Activated CD4-positive, alpha-beta T cell treated with anti-CD3 and anti-CD28 coated beads for 1 hour (primary cell): ENCODE measurements at places on chromosomes 3 and 15.

- no peak for DNase-seq
Measured at GRCh38 chr15:90807786-90808086, 60.7 kb upstream of the FURIN start.

- DNase-seq: no peak
Measured at GRCh38 chr3:122924056-122924455, 103.5 kb downstream of the SEMA5B start.

DNA sequence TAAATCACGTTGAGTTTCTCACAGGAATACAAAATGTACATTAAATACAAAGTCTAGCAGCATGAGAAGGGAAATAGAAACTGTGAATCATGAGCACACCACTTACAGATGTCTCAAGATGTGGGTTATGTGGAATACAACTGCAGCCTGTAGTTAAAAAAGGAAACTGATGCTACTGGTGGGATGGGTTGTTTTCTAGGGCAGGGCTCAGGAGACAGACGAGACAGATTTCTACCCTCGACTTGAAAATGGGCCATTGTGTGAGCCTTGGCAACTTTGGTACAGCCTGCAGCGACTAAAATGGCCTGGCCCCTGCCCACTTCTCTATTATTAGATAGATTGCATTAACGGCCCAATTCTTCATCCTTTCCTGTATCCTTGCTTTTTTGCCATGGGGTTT is 293.1 kb downstream of the SUCLG2 start:
- DNase-seq: no peak

- no peak for DNase-seq
Measured at GRCh38 chr15:60299452-60300047, 98.2 kb downstream of the ANXA2 start.

DNA sequence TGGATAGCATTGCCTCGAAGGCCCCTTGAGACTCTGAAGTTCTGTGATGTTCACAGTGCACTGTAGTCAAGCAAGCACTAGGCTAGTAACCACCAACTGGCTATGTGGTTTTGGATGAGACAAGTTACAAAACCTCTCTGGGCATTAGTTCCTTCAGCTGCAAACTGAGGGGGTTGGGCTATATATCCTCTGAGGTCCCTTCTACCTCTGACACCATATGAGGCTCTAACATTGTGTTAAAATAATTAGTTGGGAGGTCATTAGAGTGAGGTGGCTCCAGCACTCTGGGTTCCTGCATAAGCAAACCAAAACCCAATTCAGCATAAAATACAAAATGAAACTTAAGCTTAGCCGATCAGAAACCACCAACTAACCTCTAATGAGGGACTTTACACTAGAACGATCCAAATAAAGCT is 209.5 kb upstream of the LRRN1 start:
- DNase-seq: no peak

GRCh38 chr3:192364316-192364715 is 363.0 kb downstream of the FGF12 start:
- no peak for DNase-seq

GRCh38 chr3:45567730-45568172 is 26.8 kb upstream of the LIMD1 start:
- no peak for DNase-seq

- DNase-seq: no peak
Measured at GRCh38 chr3:53196575-53197407, 35.8 kb downstream of the PRKCD start.

DNA sequence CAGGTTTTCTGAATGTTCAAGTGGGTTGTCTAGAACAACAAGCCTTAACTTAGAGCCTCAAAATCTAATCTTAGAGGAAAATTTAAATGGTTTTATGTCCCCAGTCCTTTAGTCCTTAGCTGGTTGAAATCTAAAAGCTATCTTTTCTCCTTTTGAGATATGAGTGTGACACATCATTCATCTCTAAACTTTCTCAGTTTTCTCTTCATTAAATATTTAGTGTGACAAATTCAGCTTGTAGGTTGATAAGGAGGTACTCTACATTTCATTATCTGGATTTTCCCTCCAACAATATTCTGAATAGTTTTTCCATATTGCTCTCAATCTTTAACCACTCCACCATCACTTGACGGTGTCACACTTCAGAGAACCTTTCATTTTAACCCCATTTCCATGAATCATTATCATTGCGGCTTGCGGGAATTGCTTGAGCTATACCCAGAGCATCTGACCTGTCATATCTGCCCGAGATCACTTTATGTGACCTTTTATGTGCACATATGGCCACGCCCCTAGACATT is 16.1 kb upstream of the ATP8B4 start:
- no peak for DNase-seq

- DNase-seq: no peak
Measured at GRCh38 chr3:10883478-10884234, 67.6 kb downstream of the SLC6A11 start.

- no peak for DNase-seq
Measured at GRCh38 chr3:112619295-112619694, 21.6 kb downstream of the CCDC80 start.

- DNase-seq: no peak
Measured at GRCh38 chr3:153404157-153404556, 242.1 kb downstream of the RAP2B start.

DNA sequence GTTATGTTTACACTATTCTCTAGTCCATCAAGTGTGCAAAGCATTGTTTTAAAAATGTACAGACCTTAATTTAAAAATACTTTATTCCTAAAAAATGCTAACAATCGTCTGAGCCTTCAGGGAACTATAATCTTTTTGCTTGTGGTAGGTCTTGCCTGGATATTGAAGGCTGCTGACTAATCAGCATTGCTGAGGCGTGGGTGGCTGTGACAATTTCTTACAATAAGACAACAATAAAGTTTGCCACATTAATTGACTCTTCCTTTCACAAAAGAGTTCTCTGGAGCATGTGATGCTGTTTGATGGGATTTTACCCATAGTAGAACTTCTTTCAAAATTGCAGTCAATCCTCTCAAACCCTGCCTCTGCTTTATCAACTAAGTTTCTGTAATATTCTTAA is 384.0 kb upstream of the TGFBR2 start:
- DNase-seq: no peak

GRCh38 chr3:150072576-150072975 is 101.9 kb upstream of the PFN2 start:
- DNase-seq: no peak

- DNase-seq: no peak
Measured at GRCh38 chr15:47136236-47136635, 581.1 kb upstream of the SEMA6D start.

DNA sequence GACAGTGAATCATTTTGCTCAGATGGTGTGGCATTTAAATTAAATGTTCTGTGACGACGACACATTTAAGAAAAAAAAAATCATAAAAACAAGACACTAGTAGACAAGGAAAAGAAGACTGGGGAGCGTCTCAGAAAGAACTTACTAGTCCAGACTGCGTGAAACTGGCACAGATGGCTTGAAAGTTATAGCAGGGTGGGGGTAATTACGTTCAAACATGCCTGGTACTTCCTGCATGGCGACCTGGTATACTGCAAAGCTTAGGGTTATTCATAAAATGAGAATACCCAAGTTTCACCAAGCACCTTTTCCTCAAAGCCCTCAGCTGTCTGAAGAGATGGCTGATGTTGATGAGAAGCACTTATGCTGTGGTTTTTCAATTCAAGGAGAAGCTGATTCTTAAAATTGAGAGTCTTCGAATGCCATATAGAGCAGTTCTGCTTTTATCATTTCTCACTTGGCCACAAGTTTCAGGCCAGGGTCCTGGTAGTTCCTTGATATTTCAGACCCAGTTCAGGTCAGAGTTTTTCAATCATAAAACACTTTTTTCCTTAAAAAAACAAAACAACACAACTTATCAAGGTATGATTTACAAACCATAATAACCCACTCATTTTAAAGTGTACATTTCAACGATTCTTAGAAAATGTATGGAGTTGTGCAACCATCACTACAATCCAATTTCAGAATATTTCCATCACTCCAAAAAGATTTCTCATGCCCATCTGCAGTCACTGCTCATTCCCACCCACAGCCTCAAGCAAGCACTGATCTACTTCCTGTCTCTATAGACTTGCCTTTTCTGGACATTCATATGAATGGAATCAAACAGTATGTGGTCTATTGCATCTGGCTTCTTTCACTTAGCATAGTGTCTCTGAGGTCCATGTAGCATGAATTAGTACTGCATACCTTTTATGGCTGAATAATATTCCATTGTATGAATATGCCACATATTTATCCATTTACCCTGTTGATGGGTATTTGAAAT is 24.7 kb downstream of the PCOLCE2 start:
- DNase-seq: no peak

DNA sequence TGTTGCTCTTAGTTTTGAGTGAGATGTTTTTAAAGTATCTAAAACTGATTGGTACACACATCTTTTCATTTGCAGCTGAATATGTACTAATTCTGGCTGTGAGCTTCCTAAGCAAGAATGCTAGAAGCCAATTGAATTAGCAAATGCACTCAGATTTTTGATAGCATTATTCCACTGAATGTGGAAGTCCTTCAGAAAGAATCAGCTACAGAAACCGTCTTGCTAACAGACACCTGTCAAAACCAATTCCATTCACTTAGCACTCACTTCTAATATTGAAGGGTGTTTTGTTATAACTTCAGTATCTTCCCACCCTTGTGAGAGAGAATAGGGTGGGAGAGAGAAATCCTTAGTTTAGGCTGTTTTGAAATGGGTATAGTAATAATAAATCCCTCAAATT is 317.7 kb downstream of the IL5RA start:
- DNase-seq: no peak

GRCh38 chr15:90952901-90953677 is 1.6 kb upstream of the RCCD1 start:
- DNase-seq: no peak

DNA sequence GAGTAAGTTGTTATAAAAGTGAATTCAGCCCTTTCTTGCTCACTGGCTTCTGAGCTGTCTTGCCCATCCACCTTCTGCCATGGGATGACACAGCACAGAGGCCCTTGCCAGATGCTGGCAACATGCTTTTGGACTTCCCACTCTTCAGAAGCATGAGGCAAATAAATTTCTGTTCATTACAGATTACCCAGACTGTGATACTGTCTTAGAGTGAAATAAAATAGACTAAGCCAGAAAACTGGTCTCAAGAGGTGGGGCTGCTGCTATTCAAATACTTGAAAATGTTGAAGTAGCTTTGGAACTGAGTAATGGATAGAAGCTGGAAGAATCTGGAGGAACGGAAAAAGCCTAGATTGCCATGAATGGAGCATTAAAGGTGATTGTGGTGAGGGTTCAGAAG is 170.4 kb downstream of the ZMAT3 start:
- no peak for DNase-seq

DNA sequence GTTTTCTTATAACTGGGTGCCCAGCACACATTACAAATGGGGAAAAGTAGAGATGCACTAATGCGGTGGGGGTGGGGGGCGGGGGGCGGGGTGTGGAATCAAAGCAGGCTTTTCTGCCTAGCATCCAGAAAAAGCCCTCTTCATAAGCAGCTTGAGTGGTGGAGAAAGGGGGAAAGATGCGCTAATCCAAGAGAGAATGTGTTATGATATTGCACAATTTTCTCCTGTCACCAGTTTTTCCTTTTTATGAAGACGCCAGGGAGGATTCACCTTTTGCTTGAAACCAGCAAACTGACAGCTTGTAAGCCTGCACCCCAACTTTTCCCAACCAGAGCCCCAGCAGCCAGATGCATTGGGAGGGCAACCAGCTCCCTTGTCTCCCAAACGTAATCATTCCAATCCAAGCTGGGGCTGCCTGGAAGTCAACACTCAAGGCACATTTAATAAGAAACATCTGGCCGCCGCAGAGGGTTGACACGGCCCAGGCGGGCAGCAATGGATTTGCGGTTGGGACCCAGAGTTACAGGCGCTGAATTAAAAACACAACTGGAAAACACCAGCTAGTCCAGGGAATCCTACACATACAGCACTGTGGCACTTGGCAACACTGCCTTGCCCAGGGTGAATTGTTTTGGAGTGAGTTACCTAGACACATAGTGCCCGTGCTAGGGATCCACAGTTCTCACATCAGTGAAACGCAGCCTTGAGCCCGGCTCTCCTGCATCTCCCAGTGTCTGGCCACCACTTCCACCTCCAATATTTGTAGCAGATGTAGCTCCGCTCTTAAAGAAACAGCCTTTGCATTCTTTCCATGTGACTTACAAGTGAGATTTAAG is 218.5 kb upstream of the PRICKLE2 start:
- no peak for DNase-seq

DNA sequence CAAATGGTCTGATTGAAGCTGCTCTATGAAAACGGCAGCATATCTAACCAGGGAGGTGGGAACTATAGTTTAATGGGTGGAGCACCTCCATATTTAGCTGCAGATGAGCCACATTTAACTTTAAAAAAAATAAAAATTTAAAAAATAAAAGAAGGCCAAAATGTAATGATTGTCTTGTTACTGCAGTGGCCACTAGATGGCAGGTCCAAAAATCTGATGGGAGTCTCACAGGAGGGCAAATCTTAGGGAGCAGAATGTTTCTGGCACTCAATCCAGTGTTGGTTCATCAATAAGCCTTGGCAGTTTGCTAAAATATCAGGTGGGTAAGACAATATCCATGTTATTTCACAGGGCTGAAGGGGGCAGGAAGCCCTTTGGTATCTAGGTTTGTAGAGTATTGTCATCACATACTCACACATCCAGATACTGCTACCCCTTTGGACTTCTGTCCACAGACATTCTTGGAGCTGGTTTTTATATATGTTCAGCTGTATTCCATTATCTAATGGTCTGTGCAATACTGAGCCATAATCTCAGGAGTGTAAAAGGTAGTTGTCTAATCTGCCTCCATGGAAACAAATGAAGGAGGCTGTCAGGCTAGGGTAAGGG is 233.3 kb downstream of the TIGIT start:
- no peak for DNase-seq

DNA sequence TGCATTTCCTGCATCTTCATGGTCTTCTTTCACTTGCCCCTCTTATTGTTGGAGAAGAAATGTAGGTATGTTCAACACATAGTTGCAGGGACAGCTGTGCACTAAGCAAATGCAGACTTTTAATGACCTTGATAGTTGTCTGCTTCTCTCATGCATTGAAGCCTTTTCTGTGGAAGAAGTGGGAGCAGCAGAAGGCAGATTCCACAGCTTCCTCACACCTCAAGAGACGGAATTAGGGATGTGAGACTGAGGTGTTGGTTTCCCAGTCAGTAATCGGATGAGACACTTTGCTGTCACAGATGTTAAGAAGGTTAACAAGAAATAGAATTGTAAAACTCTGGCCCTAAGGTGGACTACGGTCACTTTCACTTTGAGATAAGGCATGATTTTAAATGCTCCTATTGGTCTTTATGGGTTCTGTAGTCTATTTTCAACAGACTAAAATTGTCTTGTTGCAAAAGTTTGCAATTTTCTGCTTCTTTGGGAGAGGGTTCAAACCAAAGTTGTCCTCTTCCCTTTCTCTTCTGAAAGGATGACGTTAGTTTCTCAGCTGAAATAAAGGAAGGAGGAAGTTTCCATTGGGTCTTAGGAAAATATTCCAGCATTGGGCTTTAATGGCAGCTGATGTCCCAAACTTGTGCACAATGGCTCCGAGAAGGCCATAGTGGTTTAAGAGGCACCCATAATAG is 117.4 kb downstream of the LPP start:
- no peak for DNase-seq

- no peak for DNase-seq
Measured at GRCh38 chr3:156978481-156978961, 152.4 kb downstream of the LEKR1 start.

- DNase-seq: no peak
Measured at GRCh38 chr3:71754610-71755253, 1.1 kb downstream of the GPR27 start.

GRCh38 chr3:56748663-56749231 is 53.0 kb downstream of the ARHGEF3 start:
- DNase-seq: no peak

- no peak for DNase-seq
Measured at GRCh38 chr15:74460298-74460697, 662 bp downstream of the UBL7 start.

- no peak for DNase-seq
Measured at GRCh38 chr3:183359036-183359435, 69.4 kb downstream of the MCF2L2 start.
